ENCODE measurements at places on chromosomes 5 and 9.

DNA sequence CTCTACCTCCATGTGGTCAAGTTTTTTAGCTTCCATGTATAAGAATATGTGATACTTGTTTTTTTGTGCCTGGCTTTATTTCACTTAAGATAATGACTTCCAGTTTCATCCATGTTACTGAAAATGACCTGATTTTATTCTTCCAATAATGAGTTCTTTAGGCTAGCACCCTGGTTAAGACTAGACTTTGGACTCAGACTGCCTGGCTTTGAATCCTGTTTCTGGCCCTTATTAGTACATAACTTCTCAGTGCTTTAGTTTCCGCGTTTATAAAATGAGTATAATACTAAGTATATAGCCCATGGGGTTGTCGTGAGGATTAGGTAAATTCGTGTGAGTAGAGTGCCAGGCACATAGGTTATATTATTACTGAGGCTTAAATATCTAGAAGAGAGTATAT, 18.5 kb downstream of the KIAA1958 start:
- no peak for DNase-seq

- DNase-seq = no peak
Measured at GRCh38 chr9:96884443-96884842, 30.1 kb upstream of the ZNF782 start.

DNA sequence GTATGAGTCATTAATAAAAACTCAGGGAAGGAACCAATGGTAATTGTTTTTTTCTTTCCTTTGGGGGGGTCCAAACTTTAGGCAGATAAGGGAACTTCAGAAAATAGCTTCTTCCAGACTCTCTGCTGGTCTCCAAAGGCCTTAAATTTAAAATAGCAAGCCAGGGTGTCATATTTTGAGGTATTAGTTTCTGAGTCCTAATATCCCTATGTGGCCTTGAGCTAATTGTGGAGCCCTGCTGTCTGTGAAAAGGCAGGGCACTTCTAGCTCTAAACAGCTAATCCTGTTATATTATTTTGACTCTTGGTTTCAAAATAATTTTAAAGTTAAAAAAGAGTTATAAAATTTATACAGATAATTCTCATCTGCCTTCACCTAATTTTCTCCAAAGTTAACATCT, 195.7 kb upstream of the PPP1R2B start:
- DNase-seq = no peak

DNA sequence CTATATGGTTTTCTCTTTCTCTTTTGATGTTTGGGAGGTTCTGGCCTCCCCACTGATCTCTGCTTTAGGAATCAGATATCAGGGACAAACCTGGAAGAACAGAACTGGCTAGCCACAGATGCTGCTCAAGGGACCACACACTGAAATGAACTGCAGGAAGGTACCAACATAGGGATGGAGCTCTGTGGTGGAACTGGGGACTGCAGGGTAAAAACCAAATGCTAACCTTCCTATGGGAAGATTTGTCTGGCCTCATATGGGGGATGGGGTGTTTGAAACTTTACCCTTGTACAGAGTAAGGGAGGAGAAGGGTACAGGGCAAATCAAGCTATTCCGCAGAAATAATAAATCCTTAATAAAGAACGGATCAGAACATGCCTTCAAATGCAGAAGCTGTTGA, 49.4 kb downstream of the ELOVL7 start:
- DNase-seq = no peak

DNA sequence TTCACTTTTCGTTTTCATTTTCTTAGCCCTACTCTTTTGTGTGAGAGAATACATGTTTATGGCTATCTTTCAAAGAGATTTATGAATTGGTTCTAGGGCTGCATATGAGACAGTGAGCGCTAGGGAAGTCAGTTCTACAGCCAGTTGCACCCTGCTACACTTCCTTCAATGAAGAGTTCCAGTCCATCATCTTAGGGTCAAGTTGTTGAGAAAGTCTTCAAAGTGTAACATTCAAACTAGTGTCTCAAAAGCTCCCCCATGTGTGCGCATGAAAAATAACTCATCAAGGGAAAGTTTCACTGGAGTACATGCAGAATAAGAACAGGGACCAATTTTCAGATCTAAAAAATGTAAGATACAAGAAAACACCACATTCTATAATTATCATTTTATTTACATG, 317.2 kb downstream of the DEPDC1B start:
- DNase-seq = no peak

DNA sequence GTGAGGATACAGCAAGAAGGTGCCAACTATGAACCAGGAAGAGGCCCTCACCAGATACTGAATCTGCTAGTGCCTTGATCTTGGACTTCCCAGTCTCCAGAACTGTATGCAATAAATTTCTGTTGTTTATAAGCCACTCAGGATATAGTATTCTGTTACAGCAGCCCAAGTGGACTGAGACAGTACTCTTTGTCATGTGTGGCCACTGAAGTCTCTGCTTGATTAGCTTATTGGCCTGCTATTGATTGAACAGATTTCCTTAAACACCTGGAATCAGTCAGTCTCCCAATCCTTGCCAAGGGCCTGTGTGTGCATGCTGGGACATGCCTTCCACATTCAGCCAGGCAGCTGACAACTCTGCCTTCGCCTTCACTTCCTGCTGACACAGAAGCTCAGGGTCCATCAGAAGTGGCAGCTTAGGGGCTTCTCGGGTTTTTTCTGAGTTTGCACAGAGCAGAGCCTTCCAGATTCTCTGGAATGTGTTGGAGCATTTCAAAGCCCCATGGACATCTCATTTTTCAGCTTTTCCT, 13.7 kb upstream of the ROR2 start:
- no peak for DNase-seq

GRCh38 chr5:61318376-61318775, 13.7 kb upstream of the ZSWIM6 start:
- DNase-seq = no peak

DNA sequence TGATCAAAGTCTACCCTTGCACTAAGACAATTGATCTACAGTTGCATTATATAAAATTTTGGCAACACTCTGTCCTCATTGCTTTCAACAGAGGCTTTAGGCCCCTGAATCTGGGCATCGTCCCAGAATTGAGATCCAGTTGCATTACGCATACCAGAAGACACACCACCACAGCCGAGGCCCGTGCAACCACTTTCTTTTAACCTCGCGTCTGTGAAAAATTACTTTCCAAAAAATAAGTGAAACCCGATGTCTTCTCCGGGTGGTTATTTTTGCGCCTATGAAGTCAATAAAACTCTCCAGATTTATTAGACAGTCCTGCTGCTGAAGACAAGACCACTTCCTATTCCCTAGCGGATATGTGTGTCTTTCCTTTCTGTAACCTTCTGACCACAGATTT, 52.1 kb upstream of the NFIB start:
- DNase-seq = no peak

All from stimulated activated CD4-positive, alpha-beta T cell treated with anti-CD3 and anti-CD28 coated beads, TNF-alpha, amount 100 ng/mL, for 1 hour (primary cell).